Left renal pelvis (tissue), 4 donors: ENCODE measurements at places on chromosomes 12 and 14.

DNA sequence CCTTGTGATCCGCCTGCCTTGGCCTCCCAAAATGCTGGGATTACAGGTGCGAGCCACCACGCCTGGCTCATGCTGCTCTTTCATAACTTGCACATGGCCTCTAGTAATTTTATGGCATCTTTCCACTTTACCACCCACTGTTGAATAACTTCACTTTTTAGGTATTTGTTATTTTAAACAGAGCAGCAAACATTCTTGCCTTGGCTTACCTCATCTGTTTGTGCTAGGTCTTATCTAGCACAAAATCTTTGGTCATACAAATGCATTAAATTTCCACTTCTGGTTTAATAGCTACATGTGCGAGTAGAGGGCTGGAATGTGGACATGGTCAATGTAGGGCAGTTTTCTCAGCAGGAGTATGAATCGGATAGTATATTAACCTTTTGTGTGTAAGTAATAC lies 38.8 kb upstream of the ATF7IP start:
- no peak for DNase-seq

GRCh38 chr12:74984631-74985030 lies 225.0 kb downstream of the KCNC2 start:
- DNase-seq: no peak

DNA sequence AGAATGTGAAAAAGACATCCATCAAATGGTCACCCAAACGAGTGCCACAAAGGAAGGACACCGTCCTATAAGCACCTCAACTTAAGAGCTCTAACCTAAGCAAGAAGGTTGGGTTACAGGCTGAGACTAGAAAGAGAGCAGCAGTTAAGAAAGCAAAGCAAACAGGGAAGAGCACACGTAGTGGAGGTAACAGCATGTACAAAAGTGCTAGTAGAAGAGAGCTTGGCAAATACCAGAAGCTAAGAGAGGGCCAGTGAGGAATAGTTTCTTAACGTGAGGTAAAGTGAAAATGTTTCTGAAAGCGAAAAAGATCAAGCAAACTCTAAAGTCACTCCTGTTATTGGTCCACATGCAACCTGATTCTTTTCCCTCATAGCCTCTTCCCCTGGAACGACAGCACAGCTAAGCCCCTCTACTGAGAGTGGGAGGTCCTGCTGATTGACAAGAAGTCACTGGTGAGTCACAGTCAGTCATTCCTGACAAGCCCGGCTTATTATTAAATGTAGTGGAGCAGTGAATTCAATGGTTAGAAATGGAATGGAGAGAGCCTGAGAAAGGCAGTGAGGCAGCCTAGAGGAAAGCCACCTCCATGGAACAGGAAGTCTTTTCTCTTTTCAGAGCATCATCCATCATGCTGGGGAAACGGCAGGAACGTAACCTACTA lies 204.4 kb downstream of the SLC25A21 start:
- DNase-seq: no peak

DNA sequence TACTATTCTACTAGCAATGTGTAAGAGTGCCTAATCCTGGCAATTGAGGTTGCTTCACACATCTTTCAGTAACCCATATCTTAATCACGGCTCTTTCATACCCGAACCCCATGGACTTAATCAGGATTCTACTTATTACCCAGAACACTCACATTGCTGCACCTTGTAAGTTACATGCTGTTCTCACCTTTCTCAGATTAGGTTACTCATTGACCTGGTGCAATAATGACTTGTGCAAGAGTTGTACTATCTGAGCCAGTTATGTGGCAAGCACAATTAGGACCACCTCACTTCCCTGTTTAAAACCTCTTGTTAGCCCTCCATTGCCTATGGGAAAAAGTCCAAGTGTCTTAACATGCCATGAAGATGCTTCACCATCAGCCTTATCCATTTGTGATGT lies 306.7 kb upstream of the E2F7 start:
- no peak for DNase-seq
